Endothelial cell (in vitro differentiated cells): ENCODE measurements at places on chromosomes 1 and 21.

GRCh38 chr21:17295997-17296396, 216.8 kb upstream of the CXADR start:
- DNase-seq, result no peak

DNA sequence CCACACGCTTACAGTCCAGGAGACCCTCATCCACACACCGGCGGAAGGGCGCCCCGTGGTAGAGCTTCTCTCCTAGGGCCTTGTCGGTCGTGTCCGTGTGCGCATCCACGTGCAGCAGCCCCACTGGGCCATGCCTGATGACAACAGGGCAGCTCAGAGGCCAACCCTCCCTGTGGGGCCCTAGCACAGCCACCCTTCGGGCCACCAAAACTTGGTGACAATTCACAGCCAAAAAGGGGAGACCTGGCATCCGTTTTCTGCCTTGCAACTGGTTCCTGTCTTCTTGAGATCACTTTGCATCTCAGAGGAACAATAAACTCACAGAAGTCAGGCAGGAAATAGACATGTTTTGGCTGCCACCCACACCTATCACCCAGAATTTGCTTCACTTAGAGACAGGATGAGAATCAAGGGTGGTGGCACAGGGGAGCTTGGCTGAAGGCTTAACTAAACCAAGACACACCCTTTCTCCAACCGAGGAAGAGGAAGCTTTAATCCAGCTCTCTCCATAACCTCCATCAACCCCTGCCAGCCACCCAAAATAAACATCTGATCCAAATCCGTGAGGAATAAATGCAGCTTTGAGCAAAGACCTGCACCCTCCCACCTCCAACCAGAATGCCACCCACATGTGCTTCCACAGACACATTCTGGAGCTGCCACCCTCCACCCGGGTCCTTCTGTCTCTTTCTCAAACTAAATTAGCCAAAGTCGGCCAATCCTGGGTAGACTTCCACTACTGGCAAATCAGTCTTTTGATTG, 5.7 kb downstream of the AGMAT start:
- no peak for DNase-seq

GRCh38 chr21:29953072-29953471, 13.3 kb upstream of the GRIK1 start:
- no peak for DNase-seq

GRCh38 chr1:46689897-46690296, 18.2 kb downstream of the TEX38 start:
- no peak for DNase-seq

GRCh38 chr1:238258510-238258909, 367.8 kb upstream of the ZP4 start:
- no peak for DNase-seq

GRCh38 chr1:210332719-210333398, 4.2 kb downstream of the HHAT start:
- no peak for DNase-seq

DNA sequence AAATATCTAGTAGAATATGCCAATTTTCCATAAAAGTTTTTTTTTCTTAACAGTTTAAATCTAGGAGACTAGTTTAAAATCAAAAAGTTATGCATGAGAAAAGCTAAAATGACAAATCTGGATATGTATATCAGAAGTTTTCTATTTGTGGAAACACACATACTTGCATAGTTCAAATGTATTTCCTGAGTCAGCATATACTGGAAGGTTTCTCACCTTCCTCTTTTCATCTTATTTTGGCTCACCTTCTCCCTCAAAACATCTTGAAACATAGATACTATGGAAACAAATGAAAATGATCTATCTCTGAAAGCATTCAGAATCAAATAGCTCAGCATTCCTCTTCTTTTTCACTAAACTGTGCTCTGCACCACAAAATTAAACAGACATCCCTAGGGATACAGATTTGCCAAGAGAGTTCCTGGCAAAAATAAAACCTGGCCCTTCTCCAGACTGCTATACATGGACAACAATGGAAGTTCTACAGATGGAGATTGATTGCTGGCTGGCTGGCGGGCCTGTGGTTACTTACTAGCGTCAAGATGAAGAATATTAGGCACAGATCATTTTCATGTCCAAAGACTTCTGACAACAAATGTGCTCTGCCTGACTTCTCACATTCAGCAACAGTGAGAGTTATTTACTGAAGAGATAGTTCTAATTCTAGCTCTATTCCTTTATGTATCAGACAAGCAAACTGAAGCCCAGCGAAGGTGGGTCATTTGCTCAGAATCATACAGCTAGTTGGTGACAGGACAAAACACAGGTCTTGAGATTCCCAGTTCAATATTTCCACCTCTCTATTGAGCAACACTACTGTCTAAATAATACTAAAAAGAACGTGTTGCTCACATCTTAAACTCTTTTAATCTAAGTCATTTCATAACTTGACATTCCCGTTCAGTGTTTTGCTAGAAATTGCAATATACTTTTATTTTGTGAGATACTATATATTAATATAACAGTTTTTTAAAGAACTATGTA, 26.6 kb downstream of the DIPK1A start:
- no peak for DNase-seq

- DNase-seq, result no peak
Measured at GRCh38 chr1:109254621-109255096, 5.3 kb downstream of the CELSR2 start.

DNA sequence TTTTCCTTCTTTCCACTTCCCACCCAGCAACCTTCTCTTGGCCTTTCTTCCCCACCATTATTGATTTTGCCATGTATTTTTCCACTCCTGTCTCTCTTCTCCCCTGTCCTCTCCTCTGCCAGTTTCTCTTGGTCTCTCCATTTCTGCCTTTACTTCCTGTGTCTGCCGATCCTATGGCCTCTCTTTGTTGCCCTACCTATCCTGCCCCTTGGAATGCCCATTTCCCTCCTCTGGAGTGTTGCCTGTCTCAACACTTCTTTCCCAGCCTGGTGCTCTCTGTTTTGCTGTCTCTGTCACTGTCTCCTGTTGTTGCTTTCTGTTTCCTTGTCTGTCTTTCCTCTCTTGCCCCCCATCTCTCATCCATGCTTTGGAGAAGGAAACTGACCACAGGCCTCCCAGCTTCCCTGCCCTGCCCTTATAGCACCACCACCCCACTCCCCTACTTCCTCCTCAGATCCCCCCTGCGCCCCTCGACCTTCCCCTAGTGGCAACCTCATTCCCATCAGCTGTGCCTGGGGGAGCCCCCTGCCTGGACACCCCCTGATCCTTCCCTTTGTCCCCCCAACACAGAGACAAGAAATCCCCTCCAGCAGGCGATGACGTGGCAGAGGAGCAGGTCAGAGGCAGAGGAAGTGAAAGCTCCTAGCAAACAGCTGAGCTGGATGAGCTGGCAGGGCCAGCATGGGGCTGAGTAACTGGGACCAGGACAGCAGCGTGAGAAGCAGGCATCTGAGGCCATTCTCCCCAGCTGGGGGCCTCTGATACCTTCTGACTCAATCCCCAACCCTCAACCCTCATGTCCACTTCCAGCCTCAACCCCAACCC, 6.6 kb upstream of the ETV3L start:
- no peak for DNase-seq

DNA sequence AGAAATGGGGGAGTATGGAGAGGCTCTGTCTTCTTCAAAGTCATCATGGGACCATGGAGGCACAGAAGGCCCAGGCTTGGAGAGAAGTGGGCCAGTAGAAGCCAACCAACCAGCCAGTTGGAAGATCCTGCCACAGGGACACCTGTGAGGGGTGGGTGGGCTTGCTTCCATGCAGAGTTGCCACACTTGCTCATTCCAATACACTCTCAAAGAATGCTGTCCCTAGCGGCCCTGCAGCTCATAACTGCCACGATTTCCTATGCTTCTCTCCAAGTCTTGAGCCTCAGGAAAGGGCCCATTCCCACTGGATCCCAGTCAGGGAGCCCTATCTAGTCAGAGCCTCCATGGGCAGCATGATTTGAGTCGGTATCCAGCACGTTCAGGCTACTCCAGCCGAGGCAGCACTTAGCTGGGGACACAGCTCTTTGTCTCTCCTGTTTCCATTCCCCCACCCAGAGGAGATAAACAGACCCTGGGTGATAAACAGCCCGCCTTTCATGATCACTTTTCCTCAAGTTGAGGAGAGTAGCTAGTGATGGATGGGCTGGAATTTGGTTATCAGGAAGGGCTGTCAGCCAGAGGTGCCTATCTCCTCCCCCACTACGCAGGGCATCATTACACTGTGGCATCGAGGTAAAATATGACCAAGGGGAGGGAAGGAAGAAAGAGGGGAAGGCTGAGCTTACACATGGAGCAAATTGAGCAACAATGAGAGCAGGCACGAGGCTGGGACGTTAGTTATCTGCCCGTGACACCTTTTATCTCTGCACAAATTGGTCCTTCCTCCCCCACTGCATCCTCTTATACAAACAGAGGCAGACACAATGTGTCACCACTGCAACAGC, 64.6 kb downstream of the ERI3 start:
- no peak for DNase-seq

DNA sequence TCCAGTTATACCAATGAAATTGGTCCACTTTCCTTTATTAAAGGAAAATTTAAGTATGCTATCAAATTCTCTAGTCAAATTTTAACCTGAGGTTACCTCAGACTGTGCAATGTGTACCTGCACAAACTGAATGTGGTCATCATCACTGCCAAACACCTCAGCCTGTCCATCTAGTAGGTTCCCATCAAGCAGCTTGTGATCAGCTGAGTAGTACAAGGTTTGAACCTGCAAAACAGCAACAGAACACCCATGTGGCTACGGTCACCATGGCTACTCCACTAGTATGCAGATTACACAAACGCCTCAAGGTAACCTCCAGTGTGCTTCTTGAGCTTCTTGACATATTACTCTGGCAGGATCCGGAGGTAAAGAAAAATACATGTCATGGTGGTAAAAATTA, 11.6 kb downstream of the IVNS1ABP start:
- DNase-seq, result no peak

DNA sequence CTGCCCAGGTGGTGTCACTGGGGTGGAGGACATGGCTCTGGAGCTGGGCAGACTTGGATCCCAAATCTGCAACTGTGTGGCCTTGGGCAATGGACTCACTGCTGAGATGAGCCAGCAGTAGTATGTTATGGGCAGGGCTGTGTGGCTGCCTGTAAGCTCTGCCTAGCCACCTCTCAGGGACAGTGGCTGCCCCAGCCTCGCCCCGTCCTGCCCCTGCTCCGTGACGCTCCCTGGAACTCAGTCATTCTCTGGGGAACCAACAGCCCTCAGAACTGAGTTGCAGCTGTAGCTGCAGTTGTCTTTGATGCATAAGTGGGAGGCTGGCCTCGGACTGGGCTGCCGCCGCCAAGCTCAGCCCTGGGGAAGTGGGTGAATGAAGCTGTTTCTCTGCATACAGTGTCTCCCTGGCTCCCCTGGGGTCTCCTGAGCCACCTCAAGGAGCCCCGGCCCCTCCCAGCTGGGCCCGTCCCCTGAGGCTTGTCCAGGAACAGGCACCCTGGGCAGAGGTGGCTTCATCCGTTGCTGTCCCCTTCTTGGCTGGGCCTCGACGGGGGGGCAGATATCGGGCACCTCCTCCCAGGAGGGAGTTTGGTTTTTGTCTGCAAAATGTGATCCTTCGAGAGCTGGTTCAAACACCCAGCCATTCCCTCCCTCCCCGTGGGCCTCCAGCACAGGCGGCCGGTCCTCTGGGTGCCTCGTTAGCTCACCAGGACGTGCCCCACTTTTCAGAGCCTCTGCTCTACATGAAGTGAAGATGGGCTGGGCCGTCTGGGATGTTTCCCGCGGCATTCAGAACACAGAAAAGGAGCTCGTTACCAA, 26.2 kb upstream of the PLCH2 start:
- DNase-seq, result no peak

DNA sequence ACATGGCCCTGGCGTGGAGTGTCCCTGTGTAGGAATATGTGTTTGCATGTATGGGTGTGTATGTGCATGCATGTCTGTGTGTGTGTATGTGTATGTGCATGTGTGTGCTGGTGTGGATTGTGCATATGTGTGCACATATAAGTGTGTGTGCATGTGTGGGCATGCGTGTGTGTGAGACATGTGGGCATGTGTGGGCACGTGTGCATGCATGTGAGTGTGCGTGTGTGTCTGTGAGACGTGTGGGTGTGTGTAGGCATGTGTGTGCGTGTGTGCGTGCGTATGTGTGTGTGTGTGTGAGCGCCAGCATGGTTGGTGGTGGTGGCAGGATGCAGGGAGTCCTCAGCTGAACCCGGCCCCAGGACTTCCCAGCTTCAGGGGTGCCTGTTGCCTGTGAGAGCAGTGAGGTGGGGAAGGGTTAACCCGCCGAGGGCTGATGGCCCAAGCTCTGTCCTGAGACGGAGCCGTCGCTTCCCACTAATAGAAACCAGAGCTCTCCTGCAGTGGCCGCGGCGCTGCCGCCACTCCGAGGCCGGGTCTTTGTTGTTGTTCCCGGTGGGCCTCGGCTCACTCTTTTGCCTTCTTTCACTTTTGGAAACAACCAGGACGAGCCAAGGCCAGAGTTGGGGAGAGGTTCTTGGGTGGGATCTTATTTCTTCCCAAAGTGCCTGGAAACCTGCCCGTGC, 143.6 kb upstream of the ARHGEF16 start:
- no peak for DNase-seq

DNA sequence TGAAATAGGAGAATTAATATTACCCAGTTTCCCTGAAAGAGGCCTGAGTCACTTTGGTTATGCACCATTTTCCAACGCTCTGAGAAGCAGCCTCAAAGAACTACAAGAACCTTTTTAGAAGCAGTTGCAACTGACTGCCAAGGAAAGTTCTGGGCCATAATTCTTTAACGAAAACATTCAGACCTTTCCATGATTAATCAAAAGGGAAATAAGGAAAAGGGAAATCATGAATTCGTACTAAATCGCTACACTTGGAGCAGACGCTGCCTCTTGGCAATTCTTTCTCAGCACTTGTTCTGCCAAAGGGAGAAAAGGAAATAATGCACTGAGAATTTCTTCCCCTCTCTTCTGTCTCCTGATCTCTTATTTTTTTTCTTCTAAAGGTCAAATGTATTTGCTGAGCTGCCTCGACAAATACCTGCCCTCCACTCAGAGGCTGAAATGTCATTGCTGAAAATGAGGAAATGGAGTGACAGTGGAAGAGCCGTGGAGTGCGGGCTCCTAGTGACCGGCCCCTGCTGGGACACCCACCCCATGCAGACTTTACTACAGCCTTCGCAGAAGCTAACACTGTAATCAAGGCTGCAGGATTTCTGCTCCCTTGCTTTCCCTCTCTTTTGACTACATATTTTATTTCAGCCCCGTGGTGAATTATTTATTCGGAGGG, 67.9 kb upstream of the GALNT2 start:
- DNase-seq, result no peak
